A172 (cell line): ENCODE measurements at places on chromosomes 2 and 18. TPM values are rescaled to one million over a fixed set of nuclear protein-coding genes. Genes with fewer than 3 reads are reported as not detected.

The ANXA4 gene
- 85.1 and 89.9 TPM in 2 replicates for total RNA-seq

DNA sequence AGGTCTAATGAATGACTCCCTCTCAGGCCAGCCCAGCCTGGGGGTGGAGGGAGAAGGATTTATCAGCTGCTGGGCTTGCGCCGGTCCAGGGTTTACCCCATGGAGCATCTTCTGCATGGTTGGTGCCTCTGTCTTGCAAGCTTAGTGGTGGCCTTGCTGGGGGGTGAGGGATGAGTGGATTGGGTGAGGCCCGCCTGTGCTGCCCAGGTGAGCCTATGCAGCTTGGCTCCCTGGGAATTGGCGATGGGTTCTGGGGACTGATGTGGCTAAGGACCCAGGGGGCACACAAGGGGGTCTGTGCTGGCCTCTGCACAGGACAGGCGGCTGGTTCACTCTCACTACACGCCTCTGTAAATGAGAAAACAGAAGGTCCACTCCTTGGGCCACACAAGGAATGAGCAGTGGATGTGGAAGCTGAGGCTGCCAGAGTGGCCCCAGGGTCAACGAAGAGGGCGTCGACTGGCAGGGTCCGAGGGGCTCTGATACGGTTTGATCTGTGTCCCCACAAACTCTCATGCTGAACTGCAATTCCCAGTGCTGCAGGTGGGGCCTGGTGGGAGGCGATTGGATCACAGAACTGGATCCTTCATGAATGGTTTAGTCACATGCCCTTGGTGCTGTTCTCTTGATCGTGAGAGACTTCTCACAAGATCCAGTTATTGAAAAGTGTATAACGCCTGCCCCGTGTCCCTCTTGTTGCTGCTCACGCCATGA, 151.6 kb upstream of the HDAC4 start:
- DNase-seq: no peak

The SP140 gene
- total RNA-seq: 0.65 and 1.6 TPM in 2 replicates

GRCh38 chr18:35458677-35459441, 38.9 kb downstream of the INO80C start:
- peak; percentile 98 for DNase-seq

DNA sequence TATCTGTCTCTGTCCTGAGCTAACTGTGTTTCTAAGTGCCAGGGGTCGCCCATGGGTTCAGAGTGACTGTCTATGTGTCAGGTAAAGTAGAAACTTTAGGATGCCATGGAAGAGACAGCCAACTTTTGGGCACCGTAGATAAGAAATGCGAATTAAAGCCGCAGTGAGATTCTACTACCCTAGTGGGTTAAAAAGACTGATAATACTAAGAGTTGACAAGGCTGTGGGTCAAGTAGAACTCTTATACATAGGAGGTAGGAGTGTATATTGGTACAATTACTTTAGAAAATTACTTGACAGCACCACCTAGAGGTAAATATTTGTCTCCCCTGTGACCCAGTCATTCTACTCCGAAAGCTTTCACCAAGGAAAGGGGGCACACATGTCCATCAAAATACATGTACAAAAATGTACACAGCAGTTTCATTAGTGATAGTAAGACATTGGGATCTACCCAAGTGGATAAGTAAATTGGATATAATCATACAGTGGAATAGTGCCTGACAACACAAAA, 371.3 kb downstream of the SLC4A3 start:
- DNase-seq: no peak
